ENCODE measurements at places on chromosomes 6 and 20.

DNA sequence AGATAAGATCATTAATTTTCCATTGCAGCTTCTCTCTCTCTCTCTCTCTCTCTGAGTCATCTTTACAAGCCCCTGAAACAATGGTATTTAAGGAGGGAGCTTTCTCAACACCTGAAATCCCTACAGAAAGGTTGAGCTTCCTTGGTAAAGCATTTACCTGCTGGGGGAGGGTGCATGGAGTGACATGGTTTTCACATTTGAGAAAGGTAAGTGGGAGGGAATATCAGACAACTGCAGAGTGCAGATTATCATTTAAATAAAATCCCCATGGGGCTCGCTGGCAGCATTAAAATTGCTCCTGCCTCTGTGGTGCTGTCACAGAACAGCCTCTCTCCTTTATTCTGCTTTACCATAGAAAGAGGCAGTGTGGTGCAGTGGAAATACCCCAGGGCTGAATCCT, 10.3 kb upstream of the PDYN start:
- DNase-seq: no peak

DNA sequence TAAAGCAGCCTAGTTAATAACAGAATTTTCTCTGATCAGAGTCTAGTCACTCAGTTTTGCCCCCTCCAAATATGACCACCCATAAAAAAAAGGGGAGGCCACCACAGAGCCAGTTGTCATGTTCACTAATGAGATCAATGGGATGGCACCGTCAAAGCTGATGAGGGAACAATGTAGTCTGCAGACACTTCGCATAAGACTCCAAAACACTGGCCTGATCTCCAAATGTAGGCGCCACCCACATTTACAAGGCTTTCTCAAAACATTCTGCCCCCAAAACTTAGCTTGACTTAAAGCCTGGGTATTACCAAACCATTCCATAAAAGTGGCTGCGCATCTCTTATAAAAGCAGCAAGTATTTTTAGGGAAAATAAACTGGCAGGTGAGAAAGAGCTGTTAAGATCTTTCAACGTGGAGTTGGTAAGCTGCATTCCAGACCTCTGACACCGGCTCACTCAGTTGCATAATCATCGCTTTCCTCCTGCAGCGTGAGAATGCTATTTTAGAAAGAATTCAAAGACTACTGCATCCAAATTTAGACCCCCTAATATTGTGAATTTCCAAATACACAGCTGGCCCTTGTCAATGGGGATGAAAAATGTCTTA, 59.3 kb downstream of the TBC1D7 start:
- DNase-seq: no peak

DNA sequence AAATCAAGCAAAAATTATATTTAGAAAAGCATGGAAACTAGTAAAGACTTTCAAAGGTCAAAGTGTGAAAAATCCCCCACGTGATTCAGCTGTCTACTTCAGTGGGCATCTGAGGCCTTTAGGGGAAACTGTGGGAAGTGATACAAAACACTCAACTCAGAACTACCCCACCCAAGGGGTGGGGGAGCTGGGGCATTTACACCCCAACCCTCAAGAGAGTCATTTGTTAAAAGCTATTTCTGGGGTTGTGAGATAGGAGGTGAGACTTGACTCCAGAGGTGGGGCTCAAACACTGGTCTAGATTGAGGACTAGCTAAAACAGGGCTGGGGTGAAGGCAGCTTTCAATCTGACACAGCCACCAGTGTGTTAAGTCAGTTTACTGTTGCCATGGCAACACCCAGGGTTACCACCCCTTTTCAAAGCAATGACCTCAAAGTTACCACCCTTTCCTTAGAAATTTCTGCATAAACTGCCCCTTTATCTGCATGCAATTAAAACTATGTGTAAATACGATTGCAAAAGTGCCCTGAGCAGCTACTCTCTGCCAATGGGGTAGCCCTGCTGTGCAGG, 9.9 kb upstream of the GTSF1L start:
- no peak for DNase-seq

- no peak for DNase-seq
Observed at GRCh38 chr6:6995328-6995727, 112.4 kb upstream of the RREB1 start.

DNA sequence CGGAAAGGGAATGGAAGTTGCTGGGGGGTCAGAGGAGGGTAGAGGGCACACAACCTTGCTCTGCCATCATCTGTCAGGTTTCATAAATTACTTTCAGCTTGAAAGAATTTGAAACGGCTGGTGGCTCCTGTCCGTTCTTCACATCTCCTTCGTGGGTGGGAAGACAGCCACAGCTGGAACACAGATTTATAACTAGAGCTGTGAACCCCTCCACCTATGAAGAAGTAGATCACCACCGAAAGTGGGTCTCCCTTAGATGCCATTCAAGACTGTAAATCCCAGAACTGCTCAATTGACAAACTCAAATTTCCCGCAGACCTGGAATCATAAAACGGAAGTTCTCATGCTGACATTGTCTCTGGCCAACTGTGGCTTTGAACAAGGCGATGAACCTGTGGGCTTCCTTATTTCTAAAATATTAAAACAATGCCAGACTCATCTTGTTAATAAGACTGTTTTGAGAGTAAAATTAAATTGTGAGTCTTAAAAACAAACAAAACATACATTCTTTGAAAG, 65.3 kb downstream of the BTBD3 start:
- DNase-seq: no peak

DNA sequence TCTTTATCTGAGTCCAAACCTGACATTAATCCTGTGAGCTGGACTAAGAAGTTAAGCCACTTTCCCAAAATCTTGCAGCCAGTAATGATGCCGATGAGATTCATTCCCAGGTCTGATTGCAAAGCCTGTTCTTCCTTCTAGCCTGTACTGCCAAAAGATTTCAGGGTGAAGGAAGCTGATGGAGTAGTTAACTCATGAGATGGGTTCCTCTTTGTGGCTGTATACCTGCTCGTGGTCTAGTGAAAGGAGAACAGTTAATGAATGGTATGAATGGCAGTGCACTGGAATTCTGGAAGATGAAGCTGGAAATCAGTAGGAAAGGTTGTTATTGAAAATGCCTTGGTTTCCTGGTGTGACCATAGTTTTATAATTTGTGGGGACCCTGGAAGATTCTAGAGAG, 112.0 kb downstream of the FYN start:
- DNase-seq: no peak

DNA sequence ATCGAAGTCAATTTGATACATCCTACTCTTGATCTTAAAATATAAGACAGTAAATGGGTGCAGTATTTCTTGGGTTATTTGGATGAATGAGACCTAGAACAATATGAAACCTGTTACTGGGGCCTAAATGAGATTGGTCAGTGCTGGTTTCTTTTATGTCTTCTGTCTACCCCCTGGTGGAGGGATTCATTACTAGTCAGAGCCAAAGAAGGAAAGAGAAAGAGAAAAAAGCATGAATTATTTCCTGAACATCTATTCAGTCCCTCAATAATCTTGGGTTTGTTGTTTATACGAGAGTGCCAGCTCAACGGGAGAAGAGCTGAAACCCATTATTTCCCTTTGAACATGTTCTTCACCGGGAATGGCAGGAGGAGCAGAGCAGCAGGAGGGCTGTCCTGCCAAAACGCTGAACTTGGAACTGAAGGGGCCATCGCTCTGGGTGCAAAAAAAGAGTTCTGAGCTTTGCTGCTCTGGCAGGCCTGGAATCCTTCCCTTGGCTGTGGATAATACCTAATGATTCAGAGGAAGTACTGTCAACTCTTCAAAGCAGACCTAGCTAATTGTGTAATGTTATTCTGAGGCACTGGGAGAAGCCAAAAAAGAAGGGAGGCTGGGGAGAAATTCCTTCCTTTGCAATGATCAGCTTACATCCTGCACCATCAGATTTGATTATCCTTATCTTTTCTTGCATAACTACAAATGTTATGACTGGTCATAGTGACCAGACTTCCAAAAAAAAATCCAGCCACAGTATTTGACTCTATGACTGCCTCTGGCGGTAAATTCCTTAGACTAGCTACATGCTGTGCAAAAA, 72.0 kb downstream of the BLOC1S5 start:
- DNase-seq: no peak

GRCh38 chr20:52178691-52179090, 12.9 kb downstream of the ZFP64 start:
- DNase-seq: no peak

DNA sequence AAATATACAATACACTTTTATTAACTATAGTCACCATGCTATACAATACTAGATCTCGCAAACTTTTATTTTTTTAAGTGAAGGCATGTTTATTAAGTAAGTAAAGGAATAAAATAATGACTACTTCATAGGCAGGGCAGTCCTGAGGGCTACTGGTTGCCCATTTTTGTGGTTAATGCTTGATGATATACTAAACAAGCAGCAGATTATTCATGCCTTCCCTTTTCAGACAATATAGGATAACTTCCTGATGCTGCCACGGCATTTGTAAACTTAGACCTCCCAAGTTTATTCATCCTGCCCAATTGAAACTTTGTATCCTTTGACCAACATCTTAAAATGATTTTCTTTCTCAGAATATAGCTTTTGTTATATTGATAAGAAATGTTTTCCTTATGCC, 24.7 kb upstream of the HIVEP1 start:
- no peak for DNase-seq

DNA sequence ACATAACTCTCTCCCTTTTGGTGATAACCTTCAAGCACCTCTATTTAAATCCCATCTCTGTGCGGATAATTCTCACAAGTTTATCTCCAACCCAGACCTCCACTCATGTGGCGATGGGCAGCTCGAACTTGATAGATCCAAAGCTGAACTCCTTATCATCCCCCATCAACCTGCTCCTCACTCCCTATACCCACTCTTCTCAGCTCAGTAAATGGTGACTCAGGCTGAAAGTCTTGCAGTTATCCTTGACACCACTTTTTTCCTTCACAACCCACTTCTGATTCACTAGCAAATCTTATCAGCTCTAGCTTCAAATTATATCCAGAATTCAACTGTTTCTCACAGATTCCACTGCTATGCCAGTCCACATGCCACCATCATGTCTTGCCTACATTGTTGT, 155.3 kb upstream of the STXBP5 start:
- DNase-seq: no peak

GRCh38 chr6:30885999-30886896, 1.9 kb downstream of the DDR1 start:
- DNase-seq: no peak

DNA sequence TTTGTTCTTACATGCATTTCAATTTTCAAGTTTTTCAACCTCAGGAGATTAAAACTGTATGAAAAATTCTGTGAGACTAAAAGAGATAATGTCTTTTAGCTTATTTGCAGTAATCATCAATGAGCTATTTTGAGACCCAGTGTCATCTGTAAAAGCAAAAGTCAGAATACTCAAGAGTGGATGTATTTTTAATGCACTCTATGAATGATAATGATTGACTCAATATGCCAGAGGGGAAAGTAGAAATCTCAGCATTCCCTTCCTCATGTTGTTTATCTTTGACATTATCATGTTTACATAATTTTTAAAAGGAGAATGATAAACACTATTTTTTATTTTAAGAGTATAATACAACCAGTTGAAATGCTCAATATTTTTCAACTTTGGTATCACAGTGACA, 162.1 kb downstream of the MMUT start:
- no peak for DNase-seq

GRCh38 chr6:92930171-92930570, 489.2 kb downstream of the EPHA7 start:
- DNase-seq: no peak

DNA sequence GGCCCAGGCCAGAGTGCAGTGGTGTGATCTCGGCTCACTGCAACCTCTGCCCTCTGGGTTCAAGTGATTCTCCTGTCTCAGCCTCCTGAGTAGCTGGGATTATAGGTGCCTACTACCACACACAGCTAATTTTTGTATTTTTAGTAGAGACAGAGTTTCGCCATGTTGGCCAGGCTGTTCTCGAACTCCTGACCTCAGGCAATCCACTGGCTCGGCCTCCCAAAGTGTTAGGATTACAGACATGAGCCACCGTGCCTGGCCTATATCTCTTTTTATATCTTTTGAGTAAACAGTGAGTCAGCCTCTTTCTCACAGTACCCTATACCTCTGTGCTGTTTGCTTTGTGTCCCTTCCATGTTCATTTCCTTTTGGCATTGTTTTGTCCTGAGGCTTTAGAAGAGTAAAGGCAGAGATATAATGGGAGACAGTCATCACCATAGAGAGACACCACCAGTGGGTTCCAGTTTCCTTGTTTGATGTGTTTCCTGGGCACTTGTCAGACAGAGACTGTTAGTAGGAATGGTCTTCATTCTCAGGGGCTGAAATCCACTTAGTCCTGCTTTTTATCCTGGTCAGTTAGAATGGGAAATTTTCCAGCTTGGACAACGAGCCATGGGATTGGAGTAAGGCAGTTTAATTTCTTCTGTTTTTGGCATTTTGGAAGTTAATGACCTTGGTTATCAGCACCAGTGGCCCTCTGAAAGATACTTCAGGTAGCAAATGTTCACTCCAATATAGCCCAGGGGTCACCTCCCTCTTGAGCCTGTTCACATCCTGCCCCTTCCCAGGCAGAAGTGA, 32.2 kb upstream of the ASXL1 start:
- no peak for DNase-seq

Data from activated CD8-positive, alpha-beta memory T cell treated with anti-CD3 and anti-CD28 coated beads for 24 hours (primary cell).